ENCODE measurements at places on chromosomes 3 and 15. TPM values are rescaled to one million over a fixed set of nuclear protein-coding genes. Genes with fewer than 3 reads are reported as not detected.
A peak's percentile ranks its signal among the peaks of the same experiment; 100 is the strongest.

GRCh38 chr15:31501536-31502157 lies 175.0 kb downstream of the KLF13 start:
- no peak overlapping the region for H3K27ac ChIP-seq
- H3K36me3 ChIP-seq: no peaks in the 10 kb centered on the region
- no peaks in the 10 kb centered on the region for H3K27me3 ChIP-seq
- no peak for DNase-seq
- no peak overlapping the region for H3K4me3 ChIP-seq
- no peaks in the 10 kb centered on the region for H3K4me1 ChIP-seq

DNA sequence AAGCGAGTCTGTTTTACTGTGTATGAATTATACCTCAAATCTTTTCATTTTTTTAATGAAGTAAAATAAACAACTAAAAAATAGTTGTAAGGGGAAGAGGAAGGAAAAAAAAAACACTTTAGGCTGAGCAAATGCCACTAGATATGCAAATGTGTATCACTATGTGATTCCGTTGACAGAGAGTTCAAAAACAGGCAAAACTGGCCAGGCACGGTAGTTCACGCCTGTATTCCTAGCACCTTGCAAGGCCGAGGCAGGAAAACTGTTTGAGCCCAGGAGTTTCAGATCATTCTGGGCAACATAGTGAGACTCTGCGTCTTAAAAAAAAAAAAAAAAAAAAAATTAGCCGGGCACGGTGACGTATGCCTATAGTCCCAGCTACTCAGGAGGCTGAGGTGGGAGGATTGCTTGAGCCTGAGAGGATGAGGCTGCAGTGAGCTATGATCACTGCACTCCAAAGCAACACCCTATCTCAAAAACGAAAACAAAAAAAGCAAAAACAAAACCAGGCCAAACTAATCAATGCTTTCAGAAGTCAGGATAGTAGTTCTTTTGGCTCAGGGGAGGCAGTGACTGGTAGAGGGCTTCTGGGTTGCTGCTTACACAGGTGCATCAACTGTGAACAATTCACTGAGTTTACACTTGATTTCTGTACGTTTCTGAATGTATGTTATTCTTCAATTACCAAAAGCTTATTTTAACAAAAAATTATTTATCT lies 7.4 kb downstream of the PRC1 start:
- DNase-seq: no peak
- H3K36me3 ChIP-seq: peaks cover 9% of the 10 kb centered on the region
- peaks cover 3% of the 10 kb centered on the region for H3K4me1 ChIP-seq
- H3K27me3 ChIP-seq: no peaks in the 10 kb centered on the region

- no peaks in the 10 kb centered on the region for H3K27me3 ChIP-seq
- H3K27ac ChIP-seq: no peak overlapping the region
- no peak overlapping the region for H3K4me3 ChIP-seq
- DNase-seq: no peak
- H3K4me1 ChIP-seq: no peaks in the 10 kb centered on the region
Observed at GRCh38 chr3:153749070-153749610, 372.1 kb upstream of the ARHGEF26 start.

GRCh38 chr3:160566499-160566898 lies 1.1 kb upstream of the KPNA4 start:
- H3K4me1 ChIP-seq: no peaks in the 10 kb centered on the region
- H3K36me3 ChIP-seq: peaks cover 3% of the 10 kb centered on the region
- no peaks in the 10 kb centered on the region for H3K27me3 ChIP-seq

DNA sequence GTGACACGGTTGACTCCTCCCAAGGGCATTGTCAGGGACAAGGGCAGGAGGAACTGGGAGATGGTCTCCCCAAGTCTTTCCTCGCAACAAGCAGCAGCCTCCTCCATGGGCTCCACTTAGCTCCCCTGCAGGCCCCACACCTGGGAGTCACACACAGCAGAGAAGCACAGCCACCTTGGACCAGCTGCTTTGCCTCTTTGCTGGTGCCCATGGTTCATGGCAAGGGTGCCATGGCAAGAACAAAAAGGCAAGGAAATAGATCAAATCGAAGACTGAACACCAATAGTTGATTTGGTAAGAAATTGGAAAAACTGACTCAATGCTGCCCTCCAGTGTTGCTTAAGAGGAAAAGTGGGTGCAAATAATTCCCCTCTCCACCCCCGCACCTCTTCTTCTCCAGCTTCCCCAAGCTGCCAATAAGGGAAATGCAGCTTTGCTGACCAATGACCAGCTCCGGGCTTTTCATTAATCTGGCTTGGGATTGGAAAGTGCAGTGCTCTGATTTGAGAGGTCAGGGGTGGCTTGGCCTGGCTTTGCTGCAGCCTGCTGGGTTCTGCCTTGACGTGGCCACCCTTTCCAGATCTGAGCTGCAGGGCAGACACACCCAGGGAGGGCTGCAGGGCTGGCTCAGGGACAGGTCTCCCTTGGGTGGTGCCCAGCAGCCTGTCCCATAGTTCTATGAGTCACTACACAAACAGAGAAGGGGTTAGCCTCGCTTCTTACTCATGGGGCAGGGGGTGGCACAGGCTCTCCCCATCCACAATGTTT lies 162.0 kb downstream of the KLF13 start:
- H3K36me3 ChIP-seq: no peaks in the 10 kb centered on the region
- peaks cover 38% of the 10 kb centered on the region for H3K27me3 ChIP-seq
- peaks cover 7% of the 10 kb centered on the region for H3K4me1 ChIP-seq
- H3K27ac ChIP-seq: no peak overlapping the region
- H3K4me3 ChIP-seq: no peak overlapping the region

- peaks cover 21% of the 10 kb centered on the region for H3K36me3 ChIP-seq
- H3K27ac ChIP-seq: peak overlapping the region; percentile 57
- H3K4me3 ChIP-seq: no peak overlapping the region
Observed at GRCh38 chr3:123660900-123661299, 76.0 kb upstream of the HACD2 start.

GRCh38 chr15:74340150-74340549 lies 27.3 kb downstream of the CYP11A1 start:
- no peak overlapping the region for H3K27ac ChIP-seq
- no peaks in the 10 kb centered on the region for H3K36me3 ChIP-seq
- DNase-seq: no peak

DNA sequence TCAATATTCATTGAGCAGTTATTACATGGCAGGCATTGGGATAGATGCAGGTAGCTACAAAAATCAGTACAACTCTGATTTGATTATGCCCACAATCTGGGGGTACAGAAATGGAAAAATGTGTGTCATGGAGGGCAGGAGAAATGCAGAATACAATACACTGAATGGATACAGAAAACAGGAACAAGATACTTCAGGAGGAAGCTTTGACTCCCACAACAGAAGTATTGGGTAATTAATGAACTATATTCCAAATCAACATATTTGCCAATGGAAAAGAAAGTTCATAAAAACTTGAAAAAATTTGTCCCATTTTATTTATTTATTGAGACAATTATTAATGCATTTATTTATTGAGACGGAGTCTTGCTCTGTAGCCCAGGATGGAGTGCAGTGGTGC lies 207.0 kb downstream of the SUCLG2 start:
- DNase-seq: no peak
- H3K4me3 ChIP-seq: no peak overlapping the region
- H3K36me3 ChIP-seq: no peaks in the 10 kb centered on the region
- H3K27me3 ChIP-seq: no peaks in the 10 kb centered on the region
- no peak overlapping the region for H3K27ac ChIP-seq

DNA sequence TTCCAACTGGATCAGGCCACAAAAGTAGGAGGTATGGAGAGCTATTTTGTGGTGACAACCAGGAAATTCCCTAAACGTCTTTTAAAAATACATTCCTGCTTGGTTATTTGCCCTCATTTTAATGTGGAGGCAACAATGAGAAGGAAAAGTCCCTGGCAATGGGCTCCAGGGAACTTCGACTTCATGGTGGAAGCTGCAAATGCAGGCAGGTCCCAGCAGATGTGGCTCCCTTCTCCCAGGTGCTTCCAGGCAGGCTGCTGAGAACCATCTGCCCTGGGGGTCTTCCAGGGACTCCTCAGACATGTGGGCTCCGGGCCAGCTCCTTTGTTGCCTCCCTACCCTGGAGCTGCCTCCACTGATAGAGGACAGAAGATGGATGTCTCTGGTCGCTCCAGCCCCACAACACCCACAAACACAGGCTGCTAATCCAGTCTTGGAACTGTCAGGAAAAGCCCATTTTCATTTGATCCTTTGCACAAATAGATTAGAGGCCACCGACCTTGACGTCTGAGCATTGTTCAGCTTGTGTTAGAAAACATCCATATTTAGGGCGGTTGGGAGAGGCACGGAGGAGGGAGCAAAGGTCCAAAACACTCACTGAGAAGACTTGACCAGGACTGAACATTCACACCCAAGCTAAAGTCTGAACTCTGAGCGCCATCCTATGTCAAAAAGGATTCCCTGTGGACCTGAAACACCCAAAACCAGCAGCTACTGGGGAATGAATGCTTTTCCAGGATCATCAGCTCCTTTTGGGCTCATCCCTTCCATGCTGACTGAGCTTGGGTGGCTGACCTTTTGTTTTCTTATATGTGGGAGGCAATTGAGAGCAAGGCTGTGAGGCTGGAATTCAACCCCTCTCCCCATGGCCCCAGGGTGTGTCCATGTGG lies 30.2 kb upstream of the SLCO2A1 start:
- H3K27ac ChIP-seq: no peak overlapping the region
- no peaks in the 10 kb centered on the region for H3K27me3 ChIP-seq
- no peaks in the 10 kb centered on the region for H3K36me3 ChIP-seq

DNA sequence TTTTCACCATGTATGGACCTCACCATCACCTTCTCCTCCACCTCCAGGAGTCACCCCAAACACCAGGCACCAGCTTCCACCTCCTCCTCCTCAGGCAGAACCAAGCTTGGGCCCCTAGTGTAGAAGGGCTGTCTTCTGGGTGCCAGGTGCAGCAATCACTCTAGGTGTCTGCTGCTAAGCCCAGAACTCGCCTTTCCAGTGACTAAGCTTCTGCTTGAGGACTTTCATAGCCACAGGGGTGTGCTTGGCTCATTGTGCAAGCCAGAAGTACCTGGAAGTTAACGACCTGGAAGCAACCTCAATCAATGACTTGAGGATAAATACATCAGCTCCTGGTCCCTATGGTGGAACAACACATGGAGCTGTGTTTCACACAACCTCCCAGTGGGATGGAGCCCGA lies 49.8 kb upstream of the PXYLP1 start:
- H3K36me3 ChIP-seq: no peaks in the 10 kb centered on the region
- no peak overlapping the region for H3K4me3 ChIP-seq
- H3K27ac ChIP-seq: no peak overlapping the region
- DNase-seq: no peak

DNA sequence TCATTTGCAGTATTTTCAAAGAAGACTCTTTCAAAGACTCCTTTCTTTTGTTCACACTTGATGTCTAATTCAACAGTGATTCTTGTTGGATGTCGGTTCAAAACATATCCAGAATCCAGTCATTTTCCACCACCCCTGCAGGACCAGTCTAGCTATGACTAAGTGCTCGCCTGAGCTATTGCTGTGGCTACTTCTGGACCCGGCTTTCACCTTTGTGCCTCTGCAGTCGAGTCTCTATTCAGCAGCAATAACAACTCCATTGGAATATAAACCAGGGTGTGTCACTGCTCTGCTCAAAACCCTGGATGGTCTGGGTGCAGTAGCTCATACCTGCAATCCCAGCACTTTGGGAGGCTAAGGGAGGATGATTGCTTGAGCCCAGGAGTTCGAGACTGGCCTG lies 55.0 kb downstream of the PRICKLE2 start:
- H3K27me3 ChIP-seq: no peaks in the 10 kb centered on the region
- H3K36me3 ChIP-seq: no peaks in the 10 kb centered on the region
- H3K27ac ChIP-seq: no peak overlapping the region
- no peak for DNase-seq
- no peak overlapping the region for H3K4me3 ChIP-seq

DNA sequence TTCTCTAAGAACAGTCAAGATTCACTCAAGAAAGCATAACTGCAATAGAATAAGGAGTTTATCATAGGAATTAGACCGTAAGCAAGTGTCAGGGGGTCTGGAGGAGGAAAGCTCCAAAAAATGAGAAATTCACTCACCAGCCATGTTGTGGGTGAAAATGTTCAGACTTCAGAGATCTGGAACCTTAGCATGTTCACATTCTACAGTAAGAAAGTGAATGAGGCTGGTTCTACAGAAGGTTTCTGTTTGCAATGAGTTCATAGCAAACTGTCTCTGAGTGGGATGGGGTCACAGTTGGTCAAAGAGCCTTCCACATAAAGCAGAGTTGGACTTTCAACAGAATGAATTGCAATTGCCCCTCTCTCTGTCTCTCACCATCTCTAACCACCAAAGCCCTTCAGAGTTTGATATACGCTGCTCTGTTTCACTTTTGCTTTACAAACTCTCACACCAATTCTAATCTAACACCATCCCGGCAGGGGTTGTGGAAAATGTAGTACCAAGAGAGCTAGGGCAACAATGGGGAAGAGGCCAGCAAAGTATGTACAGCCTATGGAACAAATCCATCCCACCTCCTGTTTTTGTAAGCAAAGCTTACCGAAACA lies 581.8 kb upstream of the UBE2E2 start:
- H3K4me3 ChIP-seq: no peak overlapping the region
- no peak overlapping the region for H3K27ac ChIP-seq
- no peak for DNase-seq
- H3K27me3 ChIP-seq: no peaks in the 10 kb centered on the region
- no peaks in the 10 kb centered on the region for H3K4me1 ChIP-seq

The GPR171 gene
- polyA plus RNA-seq: 2.5 TPM

The FAM107A gene
- 1.3 TPM for polyA plus RNA-seq

The LRRC15 gene
- polyA plus RNA-seq: 0.03 TPM

The B3GALNT1 gene
- polyA plus RNA-seq: 19.1 TPM

The CACNA2D2 gene
- polyA plus RNA-seq: 7.5 TPM

The VEPH1 gene
- 0.63 TPM for polyA plus RNA-seq

The FILIP1L gene
- 36.3 TPM for polyA plus RNA-seq

The FEZF2 gene
- not detected for polyA plus RNA-seq

The MUC4 gene
- 4.4 TPM for polyA plus RNA-seq

The MST1R gene
- 49.8 TPM for polyA plus RNA-seq

The FBXO40 gene
- polyA plus RNA-seq: not detected

The CSPG5 gene
- polyA plus RNA-seq: 2.3 TPM

The OR5K2 gene
- polyA plus RNA-seq: 0.40 TPM

Measured in large intestine (tissue), 12 donors.